K562 (cell line): ENCODE measurements at places on chromosomes 5 and 9. TPM values are rescaled to one million over a fixed set of nuclear protein-coding genes. Genes with fewer than 3 reads are reported as not detected.
A peak's percentile ranks its signal among the peaks of the same experiment; 100 is the strongest.

DNA sequence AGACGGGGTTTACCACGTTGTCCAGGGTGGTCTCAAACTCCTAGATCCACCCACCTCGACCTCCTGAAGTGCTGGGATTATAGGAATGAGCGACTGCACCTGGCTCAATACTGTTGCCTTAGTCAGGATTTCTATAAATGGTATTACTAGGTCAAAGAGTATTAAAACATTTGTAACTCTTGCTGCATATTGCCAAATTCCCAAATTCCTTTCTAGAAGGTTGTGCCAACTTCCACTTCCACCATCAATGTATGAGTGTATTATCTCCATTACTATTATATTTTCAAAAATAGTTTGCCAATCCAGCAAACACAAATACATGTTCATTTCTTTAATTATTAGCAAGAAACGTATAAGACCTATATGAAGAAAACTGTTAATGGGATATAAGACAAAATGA lies 10.6 kb downstream of the PTGR1 start:
- no peak overlapping the region for H3K4me3 ChIP-seq
- no peaks in the 10 kb centered on the region for H3K36me3 ChIP-seq

The ATP10B gene
- total RNA-seq = 0.04 and 0.07 TPM in 2 replicates

- H3K27me3 ChIP-seq = no peaks in the 10 kb centered on the region
- no peak overlapping the region for H3K4me3 ChIP-seq
- H3K27ac ChIP-seq = no peak overlapping the region
- H3K4me1 ChIP-seq = no peaks in the 10 kb centered on the region
- no peak for DNase-seq
- H3K36me3 ChIP-seq = no peaks in the 10 kb centered on the region
Observed at GRCh38 chr5:166952048-166952447, 1339.4 kb upstream of the WWC1 start.

The PCDHGC3 gene
- 0.07 and 0.20 TPM in 2 replicates for total RNA-seq

GRCh38 chr5:177478711-177479646 lies 5.5 kb upstream of the DBN1 start:
- no peak overlapping the region for H3K4me3 ChIP-seq
- H3K4me1 ChIP-seq = peaks cover 33% of the 10 kb centered on the region
- no peak for DNase-seq

DNA sequence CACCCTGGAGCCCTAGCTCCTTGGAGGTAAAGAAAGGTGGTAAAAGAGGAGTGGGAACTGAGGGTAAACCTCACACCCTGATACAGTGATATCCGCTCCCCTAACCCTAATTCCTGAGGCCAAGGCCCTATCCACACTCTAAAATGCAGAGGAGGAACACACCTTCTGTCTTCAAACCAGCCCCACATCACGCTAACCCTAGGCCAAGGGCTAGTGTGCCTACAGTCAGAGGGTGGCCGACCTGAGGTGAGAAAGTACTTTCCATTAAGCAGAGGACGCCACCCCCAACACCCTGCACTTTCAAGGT lies 590 bp downstream of the HDAC3 start:
- peak overlapping the region; percentile 84 for H3K27ac ChIP-seq
- peaks cover 49% of the 10 kb centered on the region for H3K4me1 ChIP-seq
- no peaks in the 10 kb centered on the region for H3K27me3 ChIP-seq

DNA sequence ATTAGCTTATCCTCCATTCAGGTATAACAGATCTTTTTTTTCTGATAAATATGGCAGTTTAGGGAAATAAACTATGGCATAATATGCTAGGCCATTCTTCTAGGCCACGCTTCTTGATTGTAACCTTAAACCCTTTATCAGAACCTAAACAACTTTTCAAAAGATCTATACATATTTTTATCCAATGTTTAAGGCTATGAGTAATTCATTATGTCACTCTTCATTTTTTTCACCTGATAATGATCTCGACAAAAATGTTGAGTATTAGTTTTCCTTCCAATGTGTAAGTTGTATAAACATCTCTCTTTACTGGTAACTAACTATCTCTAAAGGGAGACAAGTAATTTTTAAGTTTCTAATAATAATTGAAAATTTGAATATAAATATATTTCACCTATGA lies 2.4 kb upstream of the PCDHB4 start:
- H3K36me3 ChIP-seq = no peaks in the 10 kb centered on the region
- no peak for DNase-seq

DNA sequence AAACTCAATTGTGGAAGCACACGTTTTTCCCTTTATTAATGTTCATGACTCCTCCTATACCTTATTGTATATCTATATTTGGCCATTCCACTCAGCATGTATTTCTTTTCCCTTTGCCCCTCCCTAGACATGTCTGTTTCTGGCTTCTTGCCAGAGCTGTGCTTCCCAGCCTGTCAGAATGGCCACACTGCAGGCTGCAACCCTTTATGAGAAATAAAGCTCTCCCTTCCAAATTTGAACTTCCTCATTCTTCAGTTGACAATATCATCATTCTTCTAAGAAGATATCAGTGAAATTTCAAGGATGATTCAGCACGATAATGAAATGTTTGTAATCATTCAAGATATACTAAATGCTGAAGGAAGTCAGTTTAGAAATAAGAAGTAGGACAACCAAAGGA lies 107.6 kb upstream of the PRSS3 start:
- peaks cover 5% of the 10 kb centered on the region; the same call in 2 of the 3 replicates for H3K4me1 ChIP-seq
- H3K27me3 ChIP-seq = no peaks in the 10 kb centered on the region
- no peak overlapping the region for H3K4me3 ChIP-seq
- H3K27ac ChIP-seq = no peak overlapping the region

DNA sequence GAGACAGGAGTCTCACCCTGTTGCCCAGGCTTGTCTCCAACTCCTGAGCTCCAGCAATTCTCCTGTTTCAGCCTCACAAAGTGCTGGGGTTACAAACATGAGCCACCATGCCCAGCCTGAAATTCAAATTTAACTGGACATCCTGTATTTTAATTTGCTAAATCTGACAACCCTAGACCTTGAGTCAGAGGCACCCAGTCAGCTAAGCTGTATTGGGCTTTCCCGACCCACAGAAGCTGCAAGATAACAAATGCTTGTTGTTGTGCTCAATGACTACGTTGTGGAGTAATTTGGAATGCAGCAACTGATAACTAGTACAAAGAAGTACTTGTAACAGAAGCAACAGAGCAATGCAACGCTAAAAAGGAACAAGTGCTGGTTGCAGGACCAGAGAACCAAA lies 533.1 kb downstream of the NTRK2 start:
- H3K4me1 ChIP-seq = no peaks in the 10 kb centered on the region
- H3K27ac ChIP-seq = no peak overlapping the region
- H3K4me3 ChIP-seq = no peak overlapping the region
- no peaks in the 10 kb centered on the region for H3K36me3 ChIP-seq
- no peak for DNase-seq
- no peaks in the 10 kb centered on the region for H3K27me3 ChIP-seq

DNA sequence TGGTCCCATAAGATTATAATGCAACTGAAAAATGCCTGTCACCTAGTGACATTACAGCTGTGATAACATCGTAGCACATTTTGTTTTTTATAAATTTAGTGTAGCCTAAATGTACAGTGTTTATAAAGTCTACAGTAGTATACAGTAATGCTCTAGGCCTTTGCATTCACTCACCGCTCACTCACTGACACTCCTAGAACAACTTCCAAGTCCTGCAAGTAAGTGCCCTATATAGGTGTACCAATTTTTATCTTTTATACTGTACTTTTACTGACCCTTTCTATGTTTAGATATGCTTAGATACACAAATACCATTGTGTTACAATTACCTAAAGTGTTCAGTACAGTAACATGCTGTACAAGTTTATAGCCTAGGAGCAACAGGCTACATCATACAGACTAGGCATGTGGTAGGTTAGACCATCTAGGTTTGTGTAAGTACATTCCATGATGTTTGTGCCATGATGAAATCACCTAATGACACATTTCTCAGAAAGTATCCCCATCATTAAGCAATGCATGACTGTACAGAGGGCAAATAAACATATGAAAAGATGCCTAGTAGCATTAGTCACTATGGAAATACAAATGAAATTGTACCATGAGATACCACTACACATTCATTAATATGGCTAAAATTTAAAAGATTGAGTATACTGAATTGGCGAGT lies 127.6 kb downstream of the TRPM6 start:
- DNase-seq = no peak
- no peaks in the 10 kb centered on the region for H3K36me3 ChIP-seq
- no peak overlapping the region for H3K4me3 ChIP-seq
- no peak overlapping the region for H3K27ac ChIP-seq
- H3K4me1 ChIP-seq = no peaks in the 10 kb centered on the region

The TLR4 gene
- total RNA-seq = 0.02 and 0.04 TPM in 2 replicates

DNA sequence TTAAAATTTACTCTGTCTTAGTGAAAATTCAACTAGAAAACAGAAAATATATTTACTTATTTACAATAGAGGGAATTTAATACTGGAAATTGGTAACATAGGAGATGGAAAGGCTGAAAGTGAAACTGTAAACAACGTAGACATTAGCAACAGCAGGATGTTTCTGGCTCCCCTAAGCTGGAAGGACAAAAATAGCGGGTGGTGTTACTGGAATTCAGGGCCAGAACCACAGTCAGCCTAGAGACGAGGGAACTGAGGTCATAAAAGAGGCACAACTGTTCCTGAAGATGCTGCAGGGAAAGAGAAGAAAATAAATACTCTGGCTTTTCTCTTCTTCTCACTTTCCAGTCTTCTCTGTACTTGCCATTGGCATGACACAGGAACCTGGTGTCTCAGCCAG lies 80.4 kb upstream of the NIPBL start:
- no peaks in the 10 kb centered on the region for H3K36me3 ChIP-seq
- H3K4me1 ChIP-seq = no peaks in the 10 kb centered on the region
- no peak for DNase-seq
- H3K27me3 ChIP-seq = peaks cover 11% of the 10 kb centered on the region; the same call in 1 of the 2 replicates
- no peak overlapping the region for H3K27ac ChIP-seq
- no peak overlapping the region for H3K4me3 ChIP-seq

The CENPH gene
- 72.1 and 73.0 TPM in 2 replicates for total RNA-seq

- no peaks in the 10 kb centered on the region for H3K36me3 ChIP-seq
- no peaks in the 10 kb centered on the region for H3K27me3 ChIP-seq
- peak; percentile 53 for DNase-seq
Observed at GRCh38 chr9:129320575-129321285, 142.7 kb upstream of the IER5L start.

The RNF224 gene
- not detected in 2 replicates for total RNA-seq

- H3K4me1 ChIP-seq = peaks cover 7% of the 10 kb centered on the region; the same call in 1 of the 2 replicates
- H3K36me3 ChIP-seq = no peaks in the 10 kb centered on the region; the same call in 2 of the 3 replicates
- H3K4me3 ChIP-seq = no peak overlapping the region
- no peak overlapping the region for H3K27ac ChIP-seq
Observed at GRCh38 chr9:71676460-71676859, 91.9 kb downstream of the CEMIP2 start.

DNA sequence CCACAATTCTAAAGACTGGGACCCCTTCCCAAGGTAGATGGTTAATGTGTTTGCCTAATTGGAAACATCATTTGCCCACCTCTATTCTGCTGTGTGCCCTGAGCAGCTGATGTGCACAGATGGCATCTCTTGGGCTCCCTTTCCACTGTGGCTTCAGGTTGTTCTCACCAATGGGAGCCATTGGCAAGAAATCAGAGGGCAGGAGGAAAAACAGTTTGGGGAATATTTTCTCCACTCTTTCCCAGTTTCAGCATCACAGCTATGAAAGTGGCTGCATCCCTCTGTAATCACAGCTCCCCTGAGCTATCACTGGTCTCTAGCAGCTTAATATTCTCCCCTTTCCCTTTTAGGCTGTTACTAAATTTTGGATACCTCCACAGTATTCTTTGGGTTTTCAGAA lies 911.6 kb upstream of the SEMA6A start:
- no peaks in the 10 kb centered on the region for H3K27me3 ChIP-seq
- no peak for DNase-seq
- no peak overlapping the region for H3K4me3 ChIP-seq

DNA sequence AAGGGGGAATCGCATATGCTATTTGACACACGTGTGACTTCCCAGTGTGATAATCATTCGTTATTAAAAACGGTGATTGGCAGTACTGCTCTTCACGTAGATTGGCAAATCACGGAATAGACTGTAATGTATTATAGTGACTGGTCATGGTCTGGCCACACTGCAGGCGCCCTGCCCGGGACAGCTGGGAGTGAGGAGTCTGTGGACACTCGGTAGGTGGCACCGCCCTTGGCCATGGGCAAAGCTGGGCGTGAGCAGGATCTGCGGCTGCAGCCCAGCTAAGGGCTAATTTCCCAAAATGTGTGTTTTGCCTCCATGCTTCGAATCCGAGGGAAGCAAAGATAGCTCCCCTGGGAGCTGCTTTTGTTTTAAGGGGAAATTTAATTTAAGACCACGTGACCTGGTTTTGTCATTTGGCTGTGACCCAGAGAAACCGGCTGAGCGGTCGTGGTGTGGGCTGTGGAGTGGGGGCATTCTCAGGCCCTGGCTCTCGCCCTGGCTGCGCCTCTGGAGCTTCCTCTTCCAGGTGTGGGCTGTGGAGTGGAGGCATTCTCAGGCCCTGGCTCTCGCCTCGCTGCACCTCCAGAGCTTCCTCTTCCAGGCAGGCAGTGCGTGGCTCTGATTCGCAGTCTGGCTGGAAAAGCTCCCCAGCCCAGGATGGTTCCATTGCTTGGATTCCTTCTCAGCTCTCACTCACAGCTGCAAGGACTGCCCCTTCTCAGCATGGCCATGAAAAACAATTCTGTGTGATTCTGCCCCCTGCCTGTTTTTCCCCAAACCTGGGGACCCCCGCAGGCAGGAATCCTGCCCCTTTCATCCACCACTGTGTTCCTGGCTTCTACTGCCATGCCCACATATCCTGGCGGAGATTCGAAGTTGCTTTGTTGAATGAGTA lies 131.1 kb downstream of the OLFM1 start:
- H3K36me3 ChIP-seq = no peaks in the 10 kb centered on the region
- H3K4me3 ChIP-seq = no peak overlapping the region
- peaks cover 80% of the 10 kb centered on the region for H3K27me3 ChIP-seq
- H3K4me1 ChIP-seq = peaks cover 6% of the 10 kb centered on the region; the same call in 1 of the 2 replicates
- no peak for DNase-seq

The FOXD4L4 gene
- total RNA-seq = 0.11 TPM in 1 of 2 replicates, not detected in the other

The TMEFF1 gene
- total RNA-seq = 0.83 and 1.1 TPM in 2 replicates
